ENCODE measurements at places on chromosomes 13 and 19.

DNA sequence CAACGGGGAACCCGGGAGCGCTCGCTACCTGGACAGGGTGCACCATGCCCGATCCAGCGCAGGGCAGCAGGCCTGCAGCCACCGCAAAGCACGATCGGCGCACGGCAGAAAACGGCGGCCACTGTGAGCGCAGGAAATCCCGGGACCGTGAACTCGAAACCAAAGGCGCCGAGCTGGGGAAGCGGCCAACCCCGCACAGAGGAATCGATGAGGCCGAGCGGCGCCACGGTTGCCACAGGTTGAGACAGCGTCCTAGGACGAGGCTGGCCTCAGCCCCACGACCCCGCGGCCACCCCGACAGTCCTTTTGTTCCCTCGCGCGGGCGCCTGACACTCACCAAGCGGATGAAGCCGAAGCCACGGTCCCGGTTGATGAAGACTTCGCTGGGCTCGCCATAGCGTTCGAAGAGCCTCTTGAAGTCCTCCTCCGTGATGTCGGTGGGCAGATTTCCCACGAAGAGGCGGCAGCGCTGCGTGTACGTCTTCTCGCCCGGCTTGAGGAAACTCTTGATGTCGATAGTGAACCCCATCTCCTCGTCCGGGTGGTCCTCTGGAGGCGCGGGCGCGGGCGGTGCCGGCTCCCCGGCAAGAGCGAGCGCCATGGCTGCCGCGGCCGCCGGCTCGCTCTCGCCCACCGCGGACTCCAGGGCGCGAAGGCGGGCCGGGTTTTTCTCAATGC is 557 bp downstream of the PSPC1 start:
- DNase-seq: peak; percentile 66

DNA sequence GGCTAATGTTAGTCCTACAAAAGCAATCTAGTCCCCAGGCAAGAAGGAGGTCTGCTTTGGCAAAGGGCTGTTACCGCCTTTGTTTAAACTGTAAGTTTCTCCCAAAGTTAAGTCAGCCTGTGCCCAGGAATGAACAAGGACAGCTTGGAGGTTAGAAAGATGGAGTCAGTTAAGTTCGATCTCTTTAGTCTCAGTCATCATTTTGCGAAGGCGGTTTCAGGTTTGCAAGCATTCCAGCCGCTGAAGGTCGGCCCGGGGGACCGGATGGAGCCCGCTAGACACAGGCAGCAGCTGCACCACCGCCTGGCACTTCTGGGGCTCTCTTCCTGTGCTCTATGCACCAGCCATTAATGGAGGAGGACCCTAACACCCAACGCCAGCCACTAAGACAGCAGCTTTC is 91.3 kb downstream of the STK24 start:
- no peak for DNase-seq

DNA sequence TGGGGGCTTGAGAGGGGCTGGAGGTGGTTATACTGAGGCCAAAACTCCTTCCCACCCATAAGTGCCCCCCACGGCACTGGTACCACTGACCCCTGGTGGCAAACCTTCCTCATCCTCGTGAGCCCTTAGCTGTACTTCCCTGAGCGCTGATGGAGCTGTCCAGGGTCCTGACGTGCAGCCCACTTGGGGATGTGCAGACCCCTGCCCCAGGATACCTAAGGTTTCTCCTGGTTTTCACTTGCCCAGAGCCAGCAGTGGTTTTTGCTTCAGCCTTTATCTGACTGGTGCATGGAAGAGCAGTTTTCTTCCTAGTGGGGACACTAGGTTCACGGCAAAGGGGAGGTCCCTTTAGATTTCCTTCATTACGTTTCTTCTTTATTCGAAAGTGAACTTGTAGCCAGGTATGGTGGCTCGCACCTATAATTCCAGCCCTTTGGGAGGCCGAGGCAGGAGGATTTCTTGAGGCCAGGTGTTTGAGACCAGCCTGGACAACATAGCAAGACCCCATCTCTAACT is 28.7 kb upstream of the KCTD15 start:
- peak; percentile 22 for DNase-seq

DNA sequence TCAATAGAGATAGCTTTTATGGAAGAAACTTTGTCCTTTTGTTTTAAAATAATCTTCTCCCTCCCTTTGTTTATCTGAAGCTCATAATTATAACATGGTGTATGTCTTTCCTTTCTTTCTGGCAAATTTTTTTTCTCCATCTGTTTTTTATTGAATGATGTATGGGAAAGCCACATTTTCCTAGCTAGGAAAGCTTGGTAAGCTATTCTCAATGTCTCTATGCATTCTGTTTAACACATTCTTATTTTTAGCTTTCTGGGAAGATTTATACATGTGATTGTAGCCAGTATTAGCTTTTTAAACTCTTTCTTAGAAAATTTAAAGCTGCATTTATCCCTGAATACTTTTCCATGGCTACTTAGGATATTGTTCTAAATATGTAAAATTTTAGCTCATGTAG is 124.9 kb upstream of the CSNK1A1L start:
- DNase-seq: no peak

DNA sequence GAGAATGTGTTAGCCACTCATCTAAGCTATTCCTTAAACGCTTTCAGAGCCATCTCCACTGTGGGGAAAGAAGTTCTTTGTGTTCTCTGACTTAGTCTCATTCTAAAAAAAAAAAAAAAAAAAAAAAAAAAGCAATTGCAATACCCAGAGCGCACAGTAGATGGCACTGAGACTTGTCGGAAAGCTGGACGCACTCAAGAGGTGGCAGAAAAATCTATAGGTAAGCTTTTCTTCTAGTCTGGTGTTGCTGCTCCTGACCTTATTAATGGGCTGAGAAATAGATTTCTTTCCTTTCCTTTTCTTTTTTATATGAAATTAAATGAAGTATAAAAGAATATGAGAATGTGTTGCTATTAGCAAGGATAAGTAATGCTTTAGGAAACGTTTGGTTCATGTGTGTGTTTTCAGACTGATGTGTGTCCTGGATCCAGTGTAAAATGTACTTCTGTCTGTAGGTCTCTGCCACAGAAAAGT is 4.7 kb upstream of the GJB2 start:
- DNase-seq: peak; percentile 38

DNA sequence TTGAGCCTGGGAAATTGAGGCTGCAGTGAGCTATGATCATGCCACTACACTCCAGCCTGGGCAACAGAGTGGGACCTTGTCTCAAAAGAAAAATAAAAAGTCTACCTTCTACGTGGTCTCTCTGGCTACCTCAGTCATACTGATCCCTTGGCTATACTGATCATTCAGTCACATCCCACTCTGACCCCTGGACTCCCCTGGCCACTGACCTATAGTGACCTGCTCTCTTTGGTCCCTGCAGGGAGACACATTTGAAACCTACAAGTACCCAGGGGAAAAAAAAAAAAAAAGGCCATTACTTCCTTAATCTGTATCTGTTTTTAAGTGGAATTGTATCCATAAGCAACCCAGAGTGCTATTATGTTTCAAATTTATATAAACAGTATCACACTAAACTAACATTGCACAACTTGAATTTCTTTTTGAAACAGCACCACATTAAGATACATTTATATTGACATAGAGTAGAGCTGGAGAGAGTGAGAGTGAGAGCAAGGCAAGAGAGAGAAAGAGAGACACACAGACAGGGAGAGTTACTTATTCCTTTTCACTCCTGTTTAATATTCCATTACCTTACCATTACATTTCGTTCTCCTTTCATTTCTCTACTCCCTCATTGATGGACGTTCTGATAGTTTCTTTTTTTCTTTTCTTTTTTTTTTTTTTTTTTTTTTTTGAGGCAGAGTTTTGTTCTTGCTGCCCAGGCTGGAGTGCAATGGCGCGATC is 23.7 kb upstream of the CERS4 start:
- no peak for DNase-seq

DNA sequence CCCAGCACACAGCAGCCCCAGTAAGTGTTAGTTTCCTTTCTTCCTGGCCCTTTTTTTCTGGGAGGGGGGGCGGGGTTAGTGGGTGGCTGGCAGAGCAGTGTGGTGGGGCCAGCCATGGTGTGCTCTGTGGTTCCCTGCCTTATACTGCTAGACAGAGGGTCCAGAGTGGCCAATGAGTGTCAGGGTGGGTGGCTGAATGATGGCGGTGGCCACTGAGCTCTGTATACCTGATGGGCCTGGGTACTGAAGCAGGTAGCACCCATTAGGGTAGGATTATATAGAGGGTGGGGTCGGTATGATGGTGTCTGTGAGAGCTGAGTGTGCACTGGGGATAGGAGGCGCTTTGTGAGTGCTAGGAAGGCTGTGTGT is 13.8 kb downstream of the CIC start:
- peak; percentile 31 for DNase-seq

DNA sequence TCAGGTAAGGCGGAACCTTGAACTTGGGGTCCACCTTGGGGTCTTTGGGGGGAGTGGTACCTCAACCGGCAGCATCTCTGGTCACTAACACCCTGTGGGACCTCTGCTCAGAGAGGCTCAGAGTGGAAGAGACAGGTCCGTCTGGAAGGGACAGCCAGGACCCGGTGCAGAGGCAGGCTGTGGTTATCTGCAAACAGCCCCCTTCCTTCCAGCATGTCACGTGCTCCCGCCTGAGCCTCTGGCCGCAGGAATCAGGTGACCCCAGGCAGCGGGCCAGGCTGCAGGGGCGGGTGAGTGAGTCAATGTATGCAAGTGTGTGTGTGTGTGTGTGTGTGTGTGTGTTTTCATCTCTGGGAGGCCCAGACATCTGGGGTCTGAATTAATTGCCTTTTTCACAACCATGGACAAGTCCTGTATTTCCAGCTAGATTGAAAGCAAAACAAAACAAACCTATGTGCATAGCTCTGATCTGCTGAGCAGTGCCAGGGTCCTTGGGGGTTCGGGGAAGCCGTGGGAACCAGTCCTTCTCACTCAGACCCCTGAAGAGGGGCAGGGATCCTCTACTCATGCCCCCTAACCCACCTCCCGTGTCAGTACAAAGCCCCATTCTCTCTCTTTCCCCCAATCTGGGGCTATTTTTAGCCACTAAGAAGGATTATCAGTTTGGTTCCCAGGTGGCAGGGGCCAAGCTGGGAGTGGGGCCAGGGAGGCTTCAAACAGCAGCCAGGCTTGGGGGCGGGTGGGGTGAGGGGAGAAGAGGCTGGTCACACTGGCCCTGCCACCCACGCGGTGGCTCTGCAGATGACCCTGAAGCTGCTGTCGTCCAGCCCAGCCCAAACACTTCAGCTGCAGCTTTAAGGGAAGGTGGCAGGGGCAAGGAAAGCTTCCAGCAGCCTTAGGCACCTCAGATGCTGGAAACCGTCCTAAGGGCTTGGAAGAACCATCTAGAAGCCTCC is 31.4 kb downstream of the CERS4 start:
- DNase-seq: peak; percentile 52

DNA sequence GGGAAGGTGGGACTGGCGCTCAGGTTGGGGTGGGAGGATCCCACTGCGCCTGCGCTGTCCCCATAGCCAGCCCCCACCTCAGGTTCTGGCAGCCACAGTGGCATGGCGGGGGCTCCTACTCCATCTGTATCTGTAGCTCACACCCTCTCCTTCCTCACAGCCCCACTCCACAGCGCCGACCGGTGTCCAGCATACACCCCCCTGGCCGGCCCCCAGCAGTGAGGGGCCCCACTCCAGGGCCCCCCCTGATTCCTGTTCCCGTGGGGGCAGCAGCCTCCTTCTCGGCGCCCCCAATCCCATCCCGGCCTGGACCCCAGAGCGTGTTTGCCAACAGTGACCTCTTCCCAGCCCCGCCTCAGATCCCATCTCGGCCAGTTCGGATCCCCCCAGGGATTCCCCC is 6.0 kb downstream of the TMED1 start:
- DNase-seq: no peak
